Astrocyte (in vitro differentiated cells and primary cell): ENCODE measurements at places on chromosomes 12 and 14. TPM values are rescaled to one million over a fixed set of nuclear protein-coding genes. Genes with fewer than 3 reads are reported as not detected.
A peak's percentile ranks its signal among the peaks of the same experiment; 100 is the strongest.

- DNase-seq: no peak
Observed at GRCh38 chr14:79833781-79834180, 377.5 kb downstream of the DIO2 start.

The ITGA7 gene
- total RNA-seq: 20.4 and 26.5 TPM in 2 replicates

The ESRRB gene
- not detected in 2 replicates for total RNA-seq

The GLIPR1L1 gene
- not detected in 2 replicates for total RNA-seq

DNA sequence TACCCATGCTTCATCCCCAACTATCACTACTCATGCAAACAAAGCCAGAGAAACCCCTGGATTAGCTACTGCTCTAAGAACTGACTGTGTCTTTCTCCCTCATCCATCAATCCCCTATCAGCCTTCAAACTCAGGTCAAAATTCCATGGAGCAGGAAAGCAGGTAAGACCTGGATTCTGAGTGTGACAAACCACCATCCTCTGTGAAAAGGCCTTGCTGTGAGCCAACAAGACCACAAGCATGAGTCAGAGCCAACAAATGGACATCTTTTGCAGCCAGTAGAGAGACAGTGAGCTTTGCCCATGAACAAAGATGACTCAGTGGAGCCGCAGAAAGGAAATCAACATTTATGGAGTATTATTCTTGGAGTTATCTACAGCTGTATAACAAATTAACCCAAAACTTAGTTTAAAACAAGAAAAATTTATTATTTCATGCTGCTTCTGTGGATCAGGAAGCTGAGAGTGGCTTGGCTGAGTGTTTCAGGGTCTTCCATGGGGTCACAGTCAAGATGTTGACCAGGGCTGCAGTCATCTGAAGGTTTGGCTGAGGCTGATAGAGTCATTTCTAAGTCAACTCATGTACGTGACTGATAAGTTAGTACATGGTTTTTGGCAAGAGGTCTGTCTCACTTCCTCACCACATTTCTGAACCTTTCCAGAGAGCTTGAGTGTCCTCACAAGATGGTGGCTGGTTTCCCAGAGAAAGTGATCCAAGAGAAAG is 61.1 kb downstream of the PITPNM2 start:
- peak; percentile 99 for DNase-seq

DNA sequence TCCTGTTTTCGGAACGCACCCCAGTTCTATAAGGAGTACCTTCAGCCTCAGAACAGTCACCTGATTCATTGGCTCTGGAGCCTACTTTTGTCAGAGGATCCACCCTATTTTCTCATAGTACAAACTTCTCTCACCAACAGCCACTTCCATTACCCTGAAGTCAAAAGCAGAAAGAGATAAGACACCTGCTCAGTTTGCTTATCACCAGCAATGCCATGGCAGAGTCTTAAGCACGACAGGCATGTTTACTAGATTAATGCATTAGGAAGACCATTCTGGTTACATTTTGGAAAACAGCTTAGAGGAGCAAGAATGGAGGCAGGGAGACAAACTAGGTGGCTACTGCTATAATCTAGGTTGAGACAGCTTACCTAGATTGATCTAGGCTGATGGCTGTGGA is 67.7 kb downstream of the GXYLT1 start:
- no peak for DNase-seq

DNA sequence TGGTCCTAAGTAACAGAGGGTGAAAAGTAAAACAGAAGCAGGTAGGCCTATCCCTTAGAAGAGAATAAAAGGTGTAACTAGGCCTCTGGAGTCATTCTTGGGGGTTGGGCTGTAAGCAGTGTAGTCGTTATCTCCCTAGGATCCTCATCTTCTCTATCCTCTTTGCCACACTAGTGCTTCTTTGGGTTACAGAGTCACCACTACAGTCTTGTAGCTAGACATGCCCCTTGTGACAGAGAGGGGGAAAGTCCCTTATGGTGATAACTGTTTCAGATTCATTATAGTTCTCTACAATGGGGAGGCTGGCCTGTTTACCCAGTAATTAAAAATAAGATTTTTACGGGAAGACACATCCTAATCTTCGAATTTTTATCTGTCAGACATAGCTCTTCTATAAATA is 16.4 kb upstream of the SRP54 start:
- DNase-seq: no peak

- DNase-seq: peak; percentile 7
Observed at GRCh38 chr12:106682594-106683234, 91.8 kb upstream of the RIC8B start.

DNA sequence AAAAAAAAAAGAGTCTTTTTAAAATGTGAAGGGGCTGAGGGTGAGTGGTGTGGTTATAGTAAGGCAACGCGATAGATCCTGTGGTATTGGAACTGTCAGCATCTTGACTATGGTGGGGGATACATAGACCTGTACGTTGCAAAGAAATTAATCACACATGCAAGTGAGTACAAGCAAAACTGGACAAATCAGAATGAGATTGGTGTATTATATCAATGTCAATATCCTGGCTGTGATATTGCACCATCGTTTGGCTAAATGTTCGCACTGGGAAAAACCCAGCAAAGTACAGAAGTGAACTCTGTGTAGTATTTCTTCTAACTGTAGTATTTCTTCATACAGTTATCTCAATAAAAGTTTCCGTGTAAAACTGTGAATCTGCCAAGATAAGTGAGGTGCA is 67.9 kb downstream of the GCH1 start:
- DNase-seq: no peak

The RAB5B gene
- total RNA-seq: 110 and 127 TPM in 2 replicates

- peak; percentile 88 for DNase-seq
Observed at GRCh38 chr12:104793285-104793684, 164.8 kb downstream of the SLC41A2 start.

GRCh38 chr14:61573748-61574513 is 121.4 kb upstream of the HIF1A start:
- peak; percentile 74 for DNase-seq

DNA sequence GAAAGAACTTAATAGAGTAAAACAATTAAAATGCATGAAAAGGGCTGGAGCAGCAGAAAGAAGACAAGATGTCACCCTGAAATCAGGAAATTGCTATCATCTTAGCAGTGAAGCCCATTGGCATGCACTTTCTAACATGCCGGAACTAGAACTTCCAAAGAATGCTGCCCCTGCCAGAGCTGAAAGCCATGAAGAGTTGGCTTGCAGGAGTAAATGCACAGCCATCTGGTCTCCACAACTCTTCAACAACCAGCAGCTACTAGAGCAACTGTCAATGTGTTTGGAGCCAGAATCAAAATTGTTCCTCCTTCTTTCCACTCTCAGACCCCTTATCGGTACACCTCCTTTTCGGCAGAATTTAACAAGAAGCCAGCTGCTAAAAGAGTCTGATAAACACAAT is 414.1 kb downstream of the KCNH5 start:
- DNase-seq: no peak

DNA sequence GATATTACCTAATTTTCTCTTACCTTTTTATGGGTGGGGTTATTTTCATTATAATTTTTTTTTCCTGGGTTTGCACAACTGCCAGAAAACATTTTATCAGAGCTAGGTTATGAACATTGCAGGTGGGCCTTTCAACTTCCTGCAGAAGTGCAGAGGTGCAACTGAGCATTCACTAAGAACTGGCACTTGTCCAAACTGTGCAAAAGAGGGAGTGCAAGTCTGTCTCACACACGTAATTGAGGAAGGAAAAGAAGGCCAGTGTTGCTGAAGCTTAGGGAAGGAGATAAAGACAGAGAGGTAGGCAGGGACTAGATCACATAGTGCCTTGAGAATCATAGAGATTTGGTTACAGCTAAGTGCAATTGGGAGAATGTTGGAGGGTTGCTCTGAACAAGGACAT is 14.1 kb upstream of the AMN1 start:
- DNase-seq: no peak

The DEGS2 gene
- 0.07 TPM in 1 of 2 replicates, not detected in the other for total RNA-seq

DNA sequence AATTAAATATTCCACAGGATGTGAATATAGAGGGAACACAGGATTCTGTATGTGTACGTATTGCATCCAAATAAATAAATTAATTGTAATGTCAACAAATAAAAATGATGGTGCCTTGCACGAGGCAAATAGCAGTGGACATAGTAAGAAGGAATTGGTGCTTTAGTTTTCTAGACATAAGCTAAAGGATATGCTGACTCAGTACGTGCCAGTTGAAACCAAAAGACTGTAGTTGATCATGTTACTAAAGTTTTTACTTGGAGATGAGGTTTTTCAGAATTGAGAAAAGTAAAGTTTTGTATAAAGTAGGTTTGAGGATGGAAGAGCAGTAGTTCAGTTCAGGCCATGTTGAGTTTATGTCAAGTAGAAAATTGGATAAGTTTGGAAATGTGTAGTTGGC is 807.2 kb downstream of the SLC16A7 start:
- DNase-seq: no peak

- no peak for DNase-seq
Observed at GRCh38 chr14:70934084-70934483, 26.8 kb downstream of the PCNX1 start.

DNA sequence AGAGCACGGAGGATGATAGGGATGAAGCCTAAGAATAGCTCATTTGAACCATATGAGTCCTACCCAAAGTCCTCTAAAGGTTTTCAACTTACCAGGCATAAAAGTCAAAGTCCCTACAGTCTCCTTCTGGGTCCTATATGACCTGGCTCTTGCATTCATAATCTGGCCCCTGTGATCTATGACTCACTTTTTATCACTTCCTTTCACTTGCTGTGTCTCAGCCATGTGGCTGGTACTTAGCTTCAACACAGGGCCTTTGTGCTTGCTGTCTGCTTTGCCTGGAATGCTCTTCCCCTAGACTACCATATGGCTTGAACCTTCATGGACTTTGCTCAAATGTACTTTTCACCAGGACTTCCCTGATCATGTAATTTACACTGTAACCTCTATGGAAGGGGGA is 137.6 kb upstream of the TMTC1 start:
- peak; percentile 48 for DNase-seq

DNA sequence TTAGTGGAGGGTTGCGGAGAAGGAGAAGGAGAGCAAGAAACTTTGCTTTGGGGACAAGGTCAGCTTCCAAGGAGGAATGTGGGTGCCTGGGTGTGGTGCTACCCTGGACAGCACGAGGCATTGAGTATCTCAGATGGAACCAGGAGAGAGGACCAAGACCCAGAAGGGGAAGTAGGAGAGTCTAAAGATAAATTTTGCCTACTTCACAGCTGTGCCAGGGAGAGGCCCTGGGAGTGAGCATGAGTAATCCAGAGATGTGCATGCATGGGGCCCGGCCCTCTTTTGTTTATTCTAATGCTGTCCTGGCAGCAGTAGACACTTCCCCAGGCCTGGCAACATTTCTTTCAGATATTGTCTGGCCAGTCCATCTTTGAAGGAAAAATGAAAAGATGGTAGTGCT is 49.5 kb upstream of the GNPNAT1 start:
- peak; percentile 34 for DNase-seq

The RNFT2 gene
- 5.5 and 8.9 TPM in 2 replicates for total RNA-seq

DNA sequence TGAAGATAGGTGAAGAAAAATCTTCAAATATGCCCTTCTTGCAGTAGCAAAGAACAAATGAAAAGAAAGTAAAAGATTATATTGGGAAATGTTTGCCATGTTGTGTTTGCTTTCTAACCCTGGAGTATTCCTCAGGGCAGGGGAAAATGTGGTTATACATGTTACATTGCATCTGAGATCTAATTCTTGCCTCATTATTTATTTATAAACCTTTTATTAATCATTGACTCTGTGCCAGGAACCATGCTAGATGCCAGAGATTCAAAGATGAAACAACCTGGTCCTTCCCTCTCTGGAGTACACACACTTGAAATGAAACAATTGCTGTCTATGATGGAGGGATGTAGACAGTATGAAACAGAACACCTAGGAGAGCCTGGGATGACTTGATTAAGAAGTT is 128.1 kb upstream of the HMGA2 start:
- peak; percentile 20 for DNase-seq

DNA sequence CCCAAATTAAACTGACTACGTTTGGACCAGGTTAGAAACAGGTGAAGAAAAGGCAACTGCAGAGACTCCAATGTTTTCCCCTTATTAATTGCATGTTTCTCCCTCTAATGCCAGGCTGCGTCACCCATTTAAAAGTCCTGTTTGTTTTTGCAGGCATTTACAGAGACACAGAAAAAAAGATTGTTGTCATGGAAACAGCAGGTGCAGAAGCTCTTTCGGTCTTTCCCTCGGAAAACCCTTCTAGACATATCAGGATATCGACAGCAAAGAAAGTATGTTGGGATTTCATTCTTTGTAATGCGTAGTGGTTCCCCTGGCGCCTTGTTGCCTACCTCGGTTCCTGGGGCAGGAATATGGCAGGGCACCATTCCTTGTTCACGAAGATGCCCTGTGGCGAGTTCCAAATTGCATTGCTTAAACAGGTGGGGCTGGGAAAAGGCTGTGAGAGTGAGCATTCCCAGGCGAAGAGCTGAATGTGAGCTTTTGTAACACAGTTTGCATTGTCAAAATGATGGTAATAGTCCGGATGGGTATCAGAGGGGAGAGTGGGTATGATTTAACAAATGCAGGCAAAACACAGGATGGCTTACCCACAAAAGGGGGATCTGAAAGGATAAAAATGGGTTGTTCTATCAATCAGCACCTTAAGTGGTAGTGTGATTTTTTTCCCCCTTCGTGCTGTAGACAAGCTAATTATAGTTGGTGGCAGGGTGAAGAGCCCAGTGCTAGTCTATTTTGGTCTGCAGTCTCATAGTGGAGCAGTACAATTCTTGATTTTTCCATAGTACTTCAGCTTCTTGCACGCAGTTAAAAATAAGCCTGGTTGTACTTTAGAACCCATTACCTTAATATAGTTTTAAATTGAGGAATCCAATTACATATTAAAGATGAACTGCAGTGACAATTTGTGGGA is 132.4 kb downstream of the GCH1 start:
- DNase-seq: no peak

- DNase-seq: no peak
Observed at GRCh38 chr12:132000286-132000872, 50.6 kb downstream of the EP400 start.

DNA sequence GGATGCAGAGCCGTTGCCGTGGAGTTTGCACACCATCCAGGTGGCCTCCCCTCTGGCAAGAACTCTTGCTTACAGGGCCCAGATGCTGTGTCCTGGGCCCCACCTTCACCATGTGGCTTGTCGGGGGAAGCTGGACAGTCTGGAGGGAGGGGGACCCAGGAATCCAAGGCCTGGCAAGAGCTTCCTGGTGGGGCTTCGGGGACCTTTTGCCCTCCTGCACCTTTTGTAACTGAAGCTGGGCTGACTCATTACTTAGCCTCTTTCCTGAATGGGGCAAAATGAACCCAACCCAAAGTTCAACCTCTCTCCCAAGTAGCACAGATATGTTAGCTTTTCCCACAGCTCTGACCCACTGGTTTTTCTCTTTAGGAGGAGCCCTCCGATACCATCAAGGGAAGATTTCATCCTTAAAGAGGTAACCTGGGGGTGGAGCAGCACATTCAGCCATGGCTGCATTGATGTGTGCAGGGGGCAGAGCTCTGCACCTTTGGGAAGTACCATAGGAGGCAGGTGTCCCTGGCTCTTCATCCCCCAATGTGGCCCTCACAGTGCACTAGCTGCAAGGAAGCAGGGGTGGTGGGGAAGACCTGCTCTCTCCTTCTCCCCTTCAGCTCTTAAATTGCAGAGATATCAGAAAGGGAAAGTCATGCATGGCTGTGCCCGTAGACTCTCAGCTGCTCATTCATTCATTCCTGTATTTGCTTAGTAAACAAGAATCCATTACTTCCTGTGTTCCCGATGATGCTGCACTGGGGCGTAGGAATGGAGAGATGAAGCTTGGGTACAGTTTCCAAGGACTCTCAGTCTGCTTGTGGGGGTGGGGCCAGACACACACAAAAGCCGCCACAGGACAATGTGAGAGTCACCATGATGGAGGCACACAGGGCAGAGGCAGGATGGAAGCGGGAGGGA is 13.0 kb downstream of the MVK start:
- DNase-seq: no peak

GRCh38 chr14:24238123-24238522 is 4.3 kb downstream of the TINF2 start:
- DNase-seq: no peak

The KRT75 gene
- total RNA-seq: not detected in 2 replicates

- peak; percentile 47 for DNase-seq
Observed at GRCh38 chr14:51293149-51293911, 53.3 kb downstream of the TMX1 start.
